ENCODE measurements at places on chromosomes 7 and 10.
A peak's percentile ranks its signal among the peaks of the same experiment; 100 is the strongest.

DNA sequence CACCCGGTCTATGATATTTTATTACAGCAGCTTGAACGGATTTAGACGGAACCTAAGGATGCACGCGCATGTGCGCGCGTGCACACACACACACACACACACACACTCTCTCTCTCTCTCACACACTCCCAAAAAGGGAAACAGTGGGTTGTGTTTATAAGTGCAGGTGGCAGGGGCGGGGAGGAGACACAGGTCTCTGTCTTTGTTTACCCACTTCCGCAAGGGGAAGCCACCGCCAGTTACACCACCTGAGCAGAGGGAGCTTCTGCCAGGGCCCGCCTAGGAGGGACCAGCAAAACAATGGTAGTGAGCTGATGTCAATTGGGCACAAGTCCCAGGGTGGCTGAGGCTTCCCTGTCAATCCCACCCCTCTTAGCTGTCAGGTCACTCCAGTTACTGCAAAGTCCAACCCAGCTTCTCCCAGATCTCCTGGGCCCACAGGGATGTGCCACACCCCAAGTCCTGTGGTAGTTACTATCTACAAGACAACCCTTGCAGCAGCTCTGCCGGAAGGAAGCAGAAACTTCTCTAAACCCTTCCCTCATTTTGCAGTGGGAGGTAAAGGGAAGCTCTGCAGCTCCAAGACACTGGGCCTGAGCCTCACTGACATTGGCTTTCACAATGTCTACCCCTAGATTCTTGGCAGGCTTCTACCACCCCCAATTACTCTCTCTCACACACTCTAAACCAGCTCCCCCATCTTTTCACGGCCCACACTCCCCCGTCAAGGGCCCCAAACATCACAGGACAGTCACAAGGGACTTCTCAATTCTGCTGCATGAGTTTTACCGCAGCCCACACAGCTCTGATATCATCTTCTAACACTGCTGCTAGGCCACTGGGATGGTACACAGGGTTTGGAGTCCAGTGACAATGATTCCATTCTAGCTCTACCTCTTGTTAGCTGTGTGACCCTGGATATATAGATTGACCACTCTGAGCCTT lies 17.6 kb downstream of the ANXA11 start:
- DNase-seq, result peak; percentile 66

GRCh38 chr10:80448209-80448942 lies 5.7 kb upstream of the TSPAN14 start:
- no peak for DNase-seq

DNA sequence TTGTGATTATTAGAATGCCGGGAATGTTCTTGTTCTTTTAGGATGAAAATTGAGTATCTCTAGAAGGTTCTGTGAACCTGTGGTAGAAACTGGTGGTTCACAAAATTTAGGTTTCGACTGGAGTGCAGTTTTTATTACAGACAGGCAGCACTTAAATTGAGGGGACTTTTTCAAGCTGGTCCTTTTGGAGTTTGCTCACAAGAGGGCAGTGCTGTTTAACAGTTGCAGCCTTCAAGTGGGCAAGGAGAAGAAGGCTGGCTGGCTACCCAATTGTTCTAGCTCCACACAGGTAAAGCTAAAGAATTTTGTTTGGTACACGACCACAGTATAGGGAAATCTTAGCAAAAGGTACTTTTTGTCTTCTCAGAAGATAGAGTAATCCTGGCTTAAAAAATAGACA lies 233.6 kb downstream of the SNX13 start:
- DNase-seq, result no peak

DNA sequence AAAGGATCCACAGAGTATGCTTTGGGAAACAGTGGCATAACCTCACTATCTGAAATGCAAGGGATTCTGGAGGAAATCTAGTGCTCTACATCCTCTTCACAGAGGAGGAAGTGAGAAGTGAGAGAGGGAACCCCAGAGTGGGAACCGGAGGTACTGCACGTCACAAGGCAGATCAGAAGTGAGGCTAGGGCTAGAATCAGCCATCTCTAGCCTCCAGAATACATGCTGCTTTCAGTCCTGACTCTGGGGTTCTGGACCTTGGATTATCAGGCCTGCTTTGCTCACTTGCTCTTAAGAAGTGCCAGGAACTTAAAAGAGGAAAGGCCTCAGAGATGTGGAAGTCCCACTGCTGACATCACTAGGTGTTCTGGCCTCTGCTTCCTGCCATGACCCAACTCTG lies 25.7 kb downstream of the ZNF503 start:
- DNase-seq, result no peak

GRCh38 chr7:20778063-20778721 lies 8.5 kb downstream of the SP8 start:
- DNase-seq, result no peak

GRCh38 chr10:60258429-60258797 lies 131.3 kb downstream of the ANK3 start:
- DNase-seq, result no peak

- no peak for DNase-seq
These were observed 8.5 kb downstream of the RASSF4 start for GRCh38 chr10:44968091-44968490.

DNA sequence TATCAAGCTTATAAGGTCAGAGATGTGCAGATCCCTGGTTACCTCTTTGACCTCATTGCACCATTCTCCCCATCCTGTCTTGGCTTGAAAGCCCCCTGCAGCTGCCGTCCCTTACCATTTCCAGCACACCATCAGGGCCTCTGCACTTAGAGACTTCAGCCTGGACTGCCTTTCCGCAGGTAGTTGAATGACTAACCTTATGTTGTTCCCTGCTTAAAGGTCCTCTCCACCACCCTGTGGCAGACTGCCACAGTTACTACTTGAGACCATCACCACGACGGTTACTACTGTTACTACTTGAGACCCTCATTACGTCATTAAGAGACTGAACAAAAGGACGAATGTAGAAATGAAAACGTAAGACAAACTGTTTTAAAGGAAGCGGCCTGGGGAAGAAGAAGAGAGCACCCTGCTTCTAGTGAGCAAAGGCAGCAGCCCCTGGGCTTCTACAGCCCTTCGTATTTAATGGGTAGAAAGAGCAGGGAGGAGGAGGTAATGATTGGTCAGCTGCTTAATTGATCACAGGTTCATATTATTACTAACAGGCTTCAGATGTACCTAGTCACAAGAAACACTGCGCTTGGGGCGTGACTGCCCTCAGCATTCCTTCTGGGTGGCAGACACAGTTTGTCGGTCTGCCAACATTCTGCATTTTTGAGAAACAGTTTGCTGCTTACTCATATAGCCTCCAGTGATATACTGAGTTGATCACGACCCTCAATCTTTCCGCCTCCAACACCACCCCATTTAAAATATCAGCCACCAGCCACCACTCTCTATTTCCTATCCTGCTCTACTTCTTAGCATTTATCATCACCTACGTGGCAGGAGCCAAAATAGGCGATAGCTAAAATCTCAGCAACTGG lies 74.1 kb upstream of the PARD3 start:
- DNase-seq, result no peak

- no peak for DNase-seq
These were observed 1066.5 kb downstream of the TYW1 start for GRCh38 chr7:68063171-68063570.

DNA sequence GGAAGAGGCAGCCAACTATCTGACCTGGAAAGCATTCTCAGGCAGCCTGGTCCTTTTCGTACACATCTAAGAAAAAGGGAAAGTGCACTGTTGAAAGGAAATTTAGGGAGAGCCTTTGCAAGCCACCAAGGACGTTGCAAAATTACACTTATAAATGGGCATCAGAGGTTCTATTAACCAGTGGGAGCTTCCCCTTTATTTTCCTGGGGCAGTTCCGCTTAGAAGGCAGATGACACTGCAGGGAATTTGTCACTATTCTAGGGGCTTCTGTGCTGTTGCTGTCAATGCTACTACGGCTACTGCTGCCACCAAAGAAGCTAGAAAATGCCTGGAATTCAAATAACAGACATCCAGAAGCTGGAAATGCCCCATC lies 79.6 kb upstream of the AUTS2 start:
- DNase-seq, result no peak

- DNase-seq, result no peak
These were observed 26.7 kb upstream of the TARP start for GRCh38 chr7:38300175-38300574.

DNA sequence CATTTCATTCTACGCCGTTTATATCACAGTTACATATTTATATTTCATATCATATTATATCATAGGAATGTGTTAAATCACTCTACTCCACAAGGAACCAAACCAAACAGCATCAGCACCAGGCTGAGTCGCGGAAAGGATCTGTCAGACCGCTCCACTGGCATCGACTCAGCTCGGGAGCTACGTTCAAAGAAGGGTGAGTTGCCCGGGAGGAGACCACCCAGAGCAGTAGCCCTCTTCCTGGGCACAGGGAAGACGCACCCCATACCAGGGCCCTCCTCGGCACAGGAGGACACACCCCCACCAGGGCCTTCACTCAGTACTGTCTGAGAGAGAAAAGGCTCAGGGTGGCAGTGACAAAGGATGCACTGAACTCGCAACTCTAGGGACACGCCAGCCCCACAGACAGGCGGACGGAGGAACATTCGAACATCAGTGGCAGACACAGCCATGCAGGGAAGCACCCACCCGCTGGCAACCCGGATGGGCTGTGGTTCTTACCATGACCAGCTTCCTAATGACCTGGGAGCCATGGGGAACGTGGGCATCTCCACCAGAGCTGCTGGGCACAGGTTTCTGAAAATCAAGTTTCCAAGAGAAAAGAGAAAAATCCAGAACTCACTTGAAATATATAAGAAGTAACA lies 28.7 kb downstream of the PITRM1 start:
- DNase-seq, result no peak

DNA sequence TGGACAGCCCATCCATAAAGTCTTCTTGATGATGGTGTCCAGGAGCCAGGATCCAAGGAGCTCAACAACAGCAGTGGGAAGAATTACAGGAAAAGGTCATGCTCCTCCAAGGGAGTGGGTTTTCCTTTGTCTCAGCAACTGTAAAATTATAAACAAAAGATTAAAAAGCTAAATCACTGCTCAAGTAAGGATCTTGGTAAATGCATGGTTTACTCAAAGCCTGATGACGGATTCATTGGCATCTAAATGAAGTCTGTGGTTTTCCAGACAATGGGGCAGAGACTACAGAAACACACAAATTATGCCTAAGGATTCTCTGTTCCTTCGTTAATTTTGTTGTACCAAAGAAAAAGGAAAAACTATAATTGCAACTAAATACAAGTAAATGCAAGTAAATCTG lies 36.4 kb upstream of the DLX6 start:
- DNase-seq, result no peak

- no peak for DNase-seq
These were observed 89.0 kb downstream of the TRIM24 start for GRCh38 chr7:138549082-138549481.

DNA sequence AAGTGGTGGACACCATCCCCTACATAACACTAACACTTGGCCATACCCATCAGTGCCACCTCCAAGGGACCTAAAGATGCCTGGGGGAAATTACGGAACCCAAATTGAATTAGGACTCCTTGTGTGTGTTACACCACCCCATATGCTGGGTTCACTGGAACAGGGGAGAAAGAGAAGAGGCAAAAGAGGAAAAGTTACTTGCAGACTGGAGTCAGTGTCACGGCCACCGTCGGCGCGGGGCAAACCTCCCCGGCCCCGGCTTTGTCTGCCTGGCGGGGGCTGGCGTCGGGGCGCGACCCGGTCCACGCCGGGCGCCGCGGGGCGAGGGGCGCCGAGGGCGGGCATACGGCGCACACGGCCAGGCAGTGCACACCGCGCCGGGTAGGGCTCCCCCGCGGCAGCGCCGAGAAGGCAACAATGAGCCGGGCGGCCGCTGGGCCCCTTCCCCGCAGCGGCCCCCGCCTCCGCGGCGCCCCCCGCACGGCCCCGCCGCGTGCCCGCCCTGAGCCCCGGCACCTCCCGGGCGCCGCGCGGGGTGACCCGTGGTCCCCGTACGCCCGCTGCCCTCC lies 171.1 kb downstream of the FAM107B start:
- DNase-seq, result no peak

DNA sequence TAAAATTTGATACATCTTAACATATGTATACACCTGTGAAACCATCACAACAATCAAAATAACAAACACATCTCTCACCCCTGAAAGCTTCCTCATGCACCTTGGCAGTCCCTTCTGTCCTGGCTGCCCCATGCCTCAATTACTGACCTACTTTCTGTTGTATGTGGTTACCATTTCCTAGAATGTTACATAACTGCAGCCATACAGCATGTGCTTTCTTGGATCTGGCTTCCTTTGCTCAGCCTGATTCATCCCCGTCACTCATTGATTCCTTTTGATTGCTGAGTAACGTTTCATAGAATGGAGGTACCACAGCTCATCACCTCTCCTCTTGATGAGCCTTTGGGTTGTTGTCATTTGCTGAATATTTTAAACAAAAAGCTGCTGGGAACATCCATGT lies 165.3 kb downstream of the CELF2 start:
- no peak for DNase-seq

GRCh38 chr10:98382691-98383101 lies 32.3 kb downstream of the PYROXD2 start:
- no peak for DNase-seq

GRCh38 chr10:99673492-99673891 lies 14.2 kb downstream of the ENTPD7 start:
- no peak for DNase-seq

GRCh38 chr7:66301737-66302136 lies 96.6 kb downstream of the TPST1 start:
- no peak for DNase-seq

DNA sequence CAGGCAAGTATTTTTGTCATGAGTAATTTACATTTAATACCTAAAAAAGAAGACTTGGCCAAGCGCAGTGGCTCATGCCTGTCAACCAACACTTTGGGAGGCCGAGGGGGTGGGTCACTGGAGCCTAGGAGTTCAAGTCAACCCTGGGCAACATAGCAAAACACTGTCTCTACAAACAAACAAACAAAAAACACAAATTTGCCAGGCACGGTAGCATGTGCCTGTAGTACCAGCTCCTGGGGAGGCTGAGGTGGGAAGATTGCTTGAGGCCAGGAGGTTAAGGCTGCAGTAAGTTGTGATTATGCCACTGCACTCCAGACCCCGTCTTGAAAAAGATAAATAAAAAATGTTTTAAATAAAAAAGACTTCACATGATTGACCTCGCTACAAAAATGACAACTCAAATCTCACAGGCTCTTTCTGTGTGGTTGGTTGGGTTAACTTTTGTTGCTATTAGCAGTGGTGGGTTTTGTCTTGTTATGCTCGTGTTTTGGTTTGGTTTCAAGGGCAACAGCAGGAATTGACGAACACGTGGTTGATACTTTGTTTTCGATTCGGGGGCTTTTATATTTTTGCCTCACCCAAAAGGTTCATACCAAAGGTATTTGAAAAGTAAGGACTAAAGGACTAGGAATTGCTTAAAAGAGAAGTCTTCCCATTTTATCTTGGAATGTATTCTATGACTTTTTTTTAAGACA lies 227.2 kb upstream of the MKLN1 start:
- DNase-seq, result no peak

GRCh38 chr10:78545756-78546155 lies 512.1 kb downstream of the RPS24 start:
- no peak for DNase-seq

GRCh38 chr7:111108496-111108895 lies 17.6 kb downstream of the LRRN3 start:
- DNase-seq, result no peak

GRCh38 chr10:59805014-59805413 lies 51.8 kb upstream of the MRLN start:
- no peak for DNase-seq

Measured in activated T-cell treated with anti-CD3 and anti-CD28 coated beads for 1 hour (primary cell).